Type B pancreatic cell (in vitro differentiated cells): ENCODE measurements at places on chromosomes 6 and 20. TPM values are rescaled to one million over a fixed set of nuclear protein-coding genes. Genes with fewer than 3 reads are reported as not detected.
A peak's percentile ranks its signal among the peaks of the same experiment; 100 is the strongest.

- no peak for DNase-seq
Observed at GRCh38 chr6:92109256-92109655, 1310.1 kb downstream of the EPHA7 start.

- no peak for DNase-seq
Observed at GRCh38 chr20:3413393-3413889, 6.0 kb upstream of the DNAAF9 start.

DNA sequence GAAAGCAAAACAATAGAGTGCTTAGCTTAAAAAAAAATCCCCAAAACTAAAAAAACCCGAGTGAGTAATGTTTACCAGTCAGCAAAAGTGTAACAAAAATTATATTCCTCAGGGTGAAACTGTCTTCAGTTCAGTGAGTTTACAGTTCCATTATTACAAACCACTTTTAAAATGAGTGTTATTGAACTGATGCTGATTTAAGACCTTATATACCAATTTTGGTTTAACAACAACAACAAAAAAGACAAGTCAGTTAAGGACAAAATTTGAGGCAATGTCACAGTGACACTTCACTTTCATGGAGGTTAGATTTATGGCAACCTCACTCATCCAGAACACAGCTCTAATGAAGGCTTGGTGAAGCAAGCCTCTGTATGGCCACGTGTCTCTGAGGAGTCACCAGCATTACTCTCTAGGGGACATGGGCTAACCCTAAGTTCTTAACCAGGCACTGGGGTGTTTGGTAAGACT is 630.8 kb downstream of the PHF3 start:
- no peak for DNase-seq

GRCh38 chr6:158367816-158368215 is 55.6 kb downstream of the TULP4 start:
- DNase-seq = no peak

DNA sequence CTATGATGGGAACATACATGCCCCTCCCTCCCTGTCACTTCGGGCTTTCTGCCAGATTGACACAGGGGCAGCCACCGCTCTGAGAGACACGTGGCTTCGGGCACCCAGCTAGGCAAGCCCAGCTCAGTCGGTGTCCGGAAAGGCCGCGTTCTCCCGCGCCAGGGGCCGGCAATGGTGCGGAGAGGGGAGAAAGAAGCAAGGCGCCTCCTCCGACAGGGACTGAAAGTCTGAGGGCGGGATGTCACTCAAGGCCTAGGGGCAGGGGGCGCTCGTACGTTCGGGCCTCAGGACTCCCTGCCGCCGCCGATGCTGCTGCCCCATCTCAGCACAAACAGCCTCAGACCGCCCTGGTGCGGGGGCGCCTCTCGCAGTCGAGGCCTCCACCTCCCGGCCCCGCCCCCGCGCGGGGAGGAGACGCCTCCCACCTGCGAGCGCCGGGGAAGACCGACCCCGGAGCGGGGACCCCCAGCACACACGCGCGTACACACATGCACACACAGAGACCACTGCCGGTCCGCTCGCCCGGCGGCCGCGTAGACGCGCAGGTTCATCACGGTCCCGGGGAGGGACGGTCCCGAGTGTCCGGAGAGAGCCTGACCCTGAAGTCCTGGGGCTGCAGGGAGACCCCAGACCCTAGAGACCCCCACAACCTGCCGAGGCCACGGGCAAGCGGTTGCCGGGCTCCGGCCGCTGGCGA is 1.9 kb downstream of the GRM4 start:
- no peak for DNase-seq

GABRR1 gene
- total RNA-seq = 0.12 TPM in 1 of 2 replicates, not detected in the other

DNA sequence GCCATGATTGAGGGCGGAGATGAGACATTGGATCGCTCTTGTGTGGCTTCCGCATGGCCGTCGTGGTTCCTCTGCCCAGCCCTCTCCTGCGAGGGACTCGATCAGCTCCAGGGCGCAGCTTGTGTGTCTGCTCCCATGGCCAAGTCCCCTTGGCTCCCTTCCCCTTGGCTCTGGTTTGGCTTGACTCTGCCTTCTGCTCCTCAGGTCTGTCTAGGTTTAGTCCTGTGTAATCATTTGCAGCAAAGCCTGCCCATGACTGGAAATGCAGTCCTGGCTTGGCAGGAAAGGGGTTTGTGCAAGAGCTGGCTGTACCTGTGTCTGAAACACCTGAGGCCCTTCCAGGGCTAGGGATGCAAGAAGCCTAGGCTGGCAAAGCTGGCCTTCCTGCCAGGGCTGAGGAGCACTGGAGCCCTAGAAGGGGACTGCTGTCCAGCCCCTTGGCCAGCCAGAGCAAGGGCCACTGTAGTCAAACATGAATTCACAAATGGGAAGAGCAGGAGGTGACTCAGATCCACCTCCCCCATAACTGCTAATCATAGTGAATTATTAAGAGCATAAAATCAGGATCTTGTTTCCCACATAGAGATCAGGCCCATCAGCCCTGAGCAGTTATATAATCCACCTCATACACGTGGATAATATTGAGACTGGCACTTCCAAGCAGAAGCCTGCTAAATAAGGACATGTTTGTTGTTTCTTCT is 196.8 kb downstream of the FARS2 start:
- no peak for DNase-seq

ENPP1 gene
- total RNA-seq = 12.9 and 13.4 TPM in 2 replicates

GRCh38 chr20:23867152-23867776 is 12.3 kb downstream of the CST5 start:
- no peak for DNase-seq

SMLR1 gene
- total RNA-seq = 0.53 and 1.3 TPM in 2 replicates

DNA sequence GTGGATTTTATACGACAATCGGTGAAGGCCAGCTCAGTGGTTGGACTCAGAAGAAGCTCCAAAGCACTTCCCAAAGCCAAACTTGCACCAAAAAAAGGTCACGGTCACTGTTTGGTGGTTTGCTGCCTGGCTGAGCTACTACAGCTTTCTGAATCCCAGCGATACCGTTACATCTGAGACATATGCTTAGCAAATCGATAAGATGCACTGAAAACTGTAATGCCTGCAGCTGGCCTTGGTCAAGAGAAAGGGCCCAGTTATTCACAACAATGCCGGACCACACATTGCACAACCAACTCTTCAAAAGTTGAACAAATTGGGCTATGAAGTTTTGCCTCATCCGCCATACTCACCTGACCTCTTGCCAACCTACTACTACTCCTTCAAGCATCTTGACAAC is 70.2 kb downstream of the FILIP1 start:
- DNase-seq = no peak

DNA sequence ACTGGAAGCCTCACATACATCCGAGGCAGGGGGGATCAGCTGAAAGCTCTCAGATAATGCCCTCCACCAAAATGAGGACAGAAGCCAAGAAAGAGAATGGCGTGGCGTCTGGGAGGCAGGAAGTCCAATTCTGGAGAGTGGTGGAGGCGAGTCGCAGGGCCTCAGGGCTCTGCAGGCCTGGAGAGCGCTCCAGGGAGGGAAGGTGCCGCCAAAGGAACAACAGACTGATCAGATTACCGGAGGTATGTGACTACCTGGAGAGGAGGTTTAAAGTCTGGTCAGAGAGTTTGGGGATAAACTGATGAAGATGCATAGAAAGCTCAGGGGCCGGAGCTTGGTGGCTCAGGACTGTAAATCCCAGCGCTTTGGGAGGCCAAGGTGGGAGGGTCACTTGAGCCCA is 11.2 kb upstream of the IP6K3 start:
- no peak for DNase-seq

SOBP gene
- total RNA-seq = 1.8 and 19.4 TPM in 2 replicates

SDC4 gene
- total RNA-seq = 67.2 and 133 TPM in 2 replicates

- no peak for DNase-seq
Observed at GRCh38 chr20:48921883-48922820, 641 bp downstream of the ARFGEF2 start.

RAET1E gene
- total RNA-seq = 1.2 TPM in 1 of 2 replicates, not detected in the other

GRCh38 chr20:22848364-22848763 is 186.7 kb upstream of the SSTR4 start:
- DNase-seq = no peak

GRCh38 chr6:13471184-13471583 is 16.2 kb downstream of the GFOD1 start:
- no peak for DNase-seq

TRAPPC3L gene
- 0.27 and 0.31 TPM in 2 replicates for total RNA-seq

SYNDIG1 gene
- 4.1 and 4.3 TPM in 2 replicates for total RNA-seq

LPA gene
- total RNA-seq = 0.31 and 0.56 TPM in 2 replicates

DNA sequence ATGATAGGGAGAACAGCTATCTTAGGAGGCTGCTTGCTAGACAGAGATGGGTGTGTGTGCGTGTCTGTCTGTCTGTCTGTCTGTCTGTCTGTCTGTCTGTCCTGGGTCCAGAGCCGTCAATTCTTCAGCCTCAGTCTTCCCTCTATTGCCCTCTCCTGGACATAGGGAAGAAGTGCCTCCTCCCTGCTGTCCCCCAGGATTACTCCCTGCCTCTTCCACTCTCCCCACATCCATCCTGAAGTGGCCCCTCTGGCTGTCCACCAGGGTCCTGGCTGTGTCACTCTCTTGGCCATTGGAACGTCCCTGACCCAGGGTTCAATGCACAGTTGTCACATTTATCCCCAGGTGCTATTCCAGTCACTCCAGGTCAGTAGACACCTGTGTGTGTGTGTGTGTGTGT is 10.2 kb downstream of the TREML2 start:
- DNase-seq = no peak

GSTA2 gene
- 20.7 and 25.3 TPM in 2 replicates for total RNA-seq

DNA sequence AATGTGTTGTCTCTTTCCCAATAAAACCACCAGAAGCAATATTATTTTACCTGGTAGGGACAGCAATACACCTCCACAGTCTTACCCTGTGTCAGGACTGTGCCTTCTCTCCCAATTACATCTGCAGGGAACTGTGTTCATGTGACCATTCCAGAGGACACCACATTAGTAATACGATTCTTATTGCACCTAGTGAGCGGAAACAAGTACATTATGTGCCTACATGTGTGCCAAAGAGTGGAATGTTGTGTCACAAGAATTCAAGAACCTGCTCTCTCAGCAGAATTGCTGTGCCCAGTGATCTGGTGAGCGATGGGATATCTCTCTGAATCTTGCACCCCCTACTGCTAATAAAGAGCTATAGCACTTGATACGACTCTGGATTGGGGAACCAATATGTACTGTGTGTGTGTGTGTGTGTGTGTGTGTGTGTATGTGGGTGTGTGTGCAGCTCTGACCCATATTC is 57.4 kb upstream of the FOXC1 start:
- no peak for DNase-seq

- no peak for DNase-seq
Observed at GRCh38 chr6:134247231-134247833, 70.6 kb downstream of the SGK1 start.

GRCh38 chr6:100768816-100769351 is 112.2 kb downstream of the ASCC3 start:
- DNase-seq = no peak

GRCh38 chr20:55417836-55418235 is 587.5 kb downstream of the CBLN4 start:
- DNase-seq = no peak

- DNase-seq = peak; percentile 53
Observed at GRCh38 chr20:2767768-2768631, 32.4 kb downstream of the CPXM1 start.

- no peak for DNase-seq
Observed at GRCh38 chr6:157139054-157139708, 184.1 kb downstream of the TMEM242 start.

DNA sequence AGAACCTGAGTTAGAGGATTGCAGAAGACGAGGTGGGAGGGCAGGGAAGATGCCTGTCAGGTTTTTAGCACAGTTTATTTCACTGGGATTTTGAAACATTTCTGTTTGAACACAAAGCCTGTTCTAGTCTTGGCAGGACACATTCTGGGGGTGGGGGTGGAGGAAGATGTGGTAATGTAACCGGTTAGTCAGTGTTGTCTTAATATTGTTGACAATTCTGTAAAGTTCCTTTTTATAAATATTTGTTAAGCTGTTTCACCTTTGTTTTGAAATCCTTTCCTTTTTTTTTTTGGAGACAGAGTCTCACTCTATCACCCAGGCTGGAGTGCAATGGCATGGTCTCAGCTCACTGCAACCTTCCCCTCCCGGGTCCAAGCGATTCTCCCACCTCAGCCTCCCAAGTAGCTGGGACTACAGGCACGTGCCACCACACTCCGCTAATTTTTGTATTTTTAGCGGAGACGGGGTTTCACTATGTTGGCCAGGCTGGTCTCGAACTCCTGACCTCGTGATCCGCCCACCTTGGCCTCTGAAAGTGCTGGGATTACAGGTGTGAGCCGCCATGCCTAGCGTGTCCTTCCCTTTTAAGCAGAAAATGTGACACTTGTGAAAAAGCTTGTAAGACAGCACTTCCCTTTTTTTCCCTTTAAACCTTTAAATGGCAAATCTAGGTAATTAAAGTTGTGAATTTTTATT is 20.2 kb downstream of the SLC9A8 start:
- no peak for DNase-seq

DNA sequence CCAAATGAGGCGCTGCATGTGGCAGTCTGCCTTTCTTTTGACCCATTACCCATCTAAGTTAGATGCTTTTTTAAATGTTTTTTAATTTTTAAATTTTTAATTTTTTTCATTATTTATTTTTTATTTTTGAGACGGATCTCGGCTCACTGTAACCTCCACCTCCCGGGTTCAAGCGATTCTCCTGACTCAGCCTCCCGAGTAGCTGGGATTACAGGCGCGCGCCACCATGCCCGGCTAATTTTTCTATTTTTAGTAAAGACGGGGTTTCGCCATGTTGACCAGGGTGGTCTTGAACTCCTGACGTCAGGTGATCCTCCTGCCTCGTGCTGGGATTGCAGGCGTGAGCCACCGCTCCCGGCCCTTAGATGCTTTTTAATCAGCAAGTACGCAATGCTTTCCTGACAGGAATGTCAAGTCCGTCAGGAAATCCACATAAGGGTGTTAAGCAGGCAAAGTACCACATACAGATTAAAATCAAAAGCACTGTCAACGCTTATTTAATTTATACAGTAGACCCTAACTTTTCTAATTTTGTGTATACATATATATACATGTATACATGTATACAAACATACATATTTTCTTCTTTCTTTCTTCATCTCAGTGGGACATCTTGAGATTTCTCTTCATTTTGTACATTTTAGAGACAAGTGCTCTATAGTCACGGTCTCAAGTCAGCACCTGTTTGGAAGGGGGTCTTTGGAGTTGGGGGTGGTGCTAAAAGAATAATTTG is 995 bp upstream of the GSTA4 start:
- DNase-seq = no peak

GRCh38 chr6:3999800-4000661 is 78.9 kb downstream of the FAM217A start:
- DNase-seq = no peak

DNA sequence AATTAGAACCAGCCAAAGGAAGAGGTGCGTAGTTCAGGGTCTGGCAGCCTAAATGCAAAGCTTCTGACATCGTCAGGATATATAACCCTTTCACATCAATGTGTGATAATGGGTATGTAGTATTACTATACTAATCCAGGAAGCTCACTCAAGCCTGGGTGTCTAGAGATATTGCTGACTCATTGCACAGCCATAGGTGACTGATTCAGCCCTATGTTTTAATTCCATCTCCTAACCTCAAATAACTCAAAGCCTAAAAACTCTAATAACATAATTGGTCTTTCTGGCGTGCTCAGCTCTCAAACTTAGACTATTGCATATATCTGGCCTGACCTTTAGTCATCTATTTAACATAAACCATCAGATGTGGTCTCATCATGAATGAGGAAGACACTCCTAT is 658.4 kb downstream of the TBC1D32 start:
- no peak for DNase-seq
